Activated T-helper 1 cell treated with anti-CD3 and anti-CD28 coated beads, Interleukin-12 subunit alpha, Interleukin-12 subunit beta, Interleukin-2, Interleukin-4 antibody, amounts not matched to agents 30 ng/mL and 10 ng/mL and 1 ng/mL, durations not matched to agents 14 hours and 24 hours and 36 hours (primary cell): ENCODE measurements at places on chromosomes 6 and 20. TPM values are rescaled to one million over a fixed set of nuclear protein-coding genes. Genes with fewer than 3 reads are reported as not detected.

The FAM162B gene
- total RNA-seq = not detected in 2 replicates

The LY6G6C gene
- total RNA-seq = not detected in 2 replicates

The ZDHHC14 gene
- 14.4 and 17.9 TPM in 2 replicates for total RNA-seq

GRCh38 chr6:98777762-98778161, 56.6 kb upstream of the POU3F2 start:
- H3K27me3 ChIP-seq = peaks cover 15% of the 10 kb centered on the region
- no peak overlapping the region for H3K27ac ChIP-seq
- no peaks in the 10 kb centered on the region for H3K36me3 ChIP-seq
- no peak for DNase-seq

DNA sequence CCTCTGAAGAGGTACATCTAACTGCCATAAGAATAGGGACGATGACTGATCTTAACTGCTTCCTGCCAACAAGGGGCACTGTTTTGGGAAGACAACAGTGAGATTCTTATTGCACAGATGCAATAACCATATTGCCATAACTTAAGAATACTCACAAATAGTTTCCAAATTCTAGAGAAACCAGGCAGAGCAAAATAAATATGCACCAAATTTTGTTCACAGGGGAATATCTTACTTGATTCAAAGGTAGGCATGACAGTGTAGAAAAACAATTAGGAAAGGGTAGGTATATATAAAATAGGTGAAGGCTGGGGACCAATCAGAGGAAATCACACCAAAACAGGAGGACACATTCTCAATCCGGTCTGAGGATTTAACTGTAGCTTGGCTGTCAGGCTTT, 49.9 kb upstream of the CST7 start:
- H3K4me1 ChIP-seq = no peaks in the 10 kb centered on the region
- H3K36me3 ChIP-seq = no peaks in the 10 kb centered on the region
- no peaks in the 10 kb centered on the region for H3K27me3 ChIP-seq

DNA sequence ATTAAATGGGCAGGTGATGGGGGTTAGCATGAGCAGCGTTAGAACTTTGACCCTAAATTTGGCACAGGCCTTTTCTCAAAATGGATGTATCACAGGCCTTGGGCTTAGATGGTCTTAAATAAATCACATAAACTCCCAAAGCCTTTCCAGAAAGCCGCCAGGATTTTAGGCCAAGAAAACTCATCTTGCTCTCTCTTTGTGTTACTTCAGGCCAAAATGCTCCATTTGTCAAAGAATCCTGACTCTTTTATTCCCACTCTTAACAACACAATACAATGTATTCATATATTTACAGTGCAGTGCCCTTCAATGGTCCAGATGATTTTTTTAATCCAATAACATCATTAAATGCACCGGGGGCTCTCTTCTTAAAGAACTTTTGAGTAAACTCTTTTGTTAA, 5.9 kb upstream of the TCP11 start:
- H3K27ac ChIP-seq = no peak overlapping the region
- peaks cover 6% of the 10 kb centered on the region for H3K27me3 ChIP-seq
- H3K36me3 ChIP-seq = no peaks in the 10 kb centered on the region
- peaks cover 51% of the 10 kb centered on the region for H3K4me1 ChIP-seq
- no peak for DNase-seq

GRCh38 chr20:42588847-42589246, 600.9 kb downstream of the PTPRT start:
- no peaks in the 10 kb centered on the region for H3K4me1 ChIP-seq
- no peak overlapping the region for H3K4me3 ChIP-seq
- no peaks in the 10 kb centered on the region for H3K36me3 ChIP-seq
- H3K27me3 ChIP-seq = no peaks in the 10 kb centered on the region
- no peak for DNase-seq
- H3K27ac ChIP-seq = no peak overlapping the region

The UTRN gene
- 48.3 and 50.6 TPM in 2 replicates for total RNA-seq

DNA sequence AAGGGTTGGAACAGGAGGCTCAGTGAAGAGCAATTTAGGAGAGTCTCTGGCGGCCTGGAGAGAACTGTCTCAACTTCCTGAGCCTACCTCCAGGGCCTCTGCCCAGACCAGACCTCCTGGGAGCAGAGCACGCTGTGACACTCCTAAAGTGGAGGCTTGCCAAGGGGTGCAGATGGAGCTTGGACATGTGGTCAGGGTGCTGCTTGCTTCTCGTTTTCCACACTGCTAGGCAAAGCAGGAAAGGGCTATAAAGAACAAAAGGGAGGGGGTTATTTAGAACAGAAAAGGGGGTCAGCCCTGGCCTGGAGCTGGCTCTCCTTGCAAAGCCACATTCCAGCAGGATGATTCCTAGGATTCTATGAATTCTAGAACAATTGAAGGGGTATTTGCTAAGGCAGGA, 145.7 kb upstream of the GGTLC1 start:
- no peaks in the 10 kb centered on the region for H3K27me3 ChIP-seq
- H3K4me1 ChIP-seq = peaks cover 6% of the 10 kb centered on the region
- no peak overlapping the region for H3K4me3 ChIP-seq
